HuH-7.5 (cell line): ENCODE measurements at places on chromosomes 12 and 14.
A peak's percentile ranks its signal among the peaks of the same experiment; 100 is the strongest.

GRCh38 chr14:94441130-94441529 lies 11.5 kb downstream of the SERPINA11 start:
- no peak for DNase-seq

GRCh38 chr12:11967376-11968047 lies 103.2 kb upstream of the BCL2L14 start:
- DNase-seq: no peak

DNA sequence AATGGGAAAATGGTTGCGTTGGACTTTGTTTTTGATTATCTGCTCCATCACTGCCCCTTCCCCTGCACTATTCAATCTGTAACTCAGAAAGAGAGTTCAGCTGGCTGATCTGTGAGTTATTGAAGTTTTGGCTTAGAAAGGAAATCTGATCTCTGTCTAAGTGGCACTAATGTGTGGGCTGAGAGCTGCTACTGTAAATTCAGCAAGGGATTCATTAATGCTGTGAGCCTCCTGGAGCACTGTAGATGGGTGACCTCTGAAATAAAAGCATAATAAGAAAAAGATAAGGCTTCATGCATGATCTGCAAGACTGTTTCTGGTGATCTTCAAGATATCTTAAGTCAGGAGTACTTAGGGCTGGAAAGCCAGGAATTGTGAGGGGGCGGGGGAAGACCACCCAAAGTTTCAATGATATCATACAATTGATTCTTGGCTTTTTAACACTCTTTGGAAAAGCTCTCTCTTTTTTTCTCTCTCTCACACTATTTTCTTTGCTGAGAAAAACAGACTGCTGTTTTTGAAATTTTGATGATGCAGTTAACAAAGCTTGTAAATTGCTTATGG lies 101.1 kb downstream of the C12orf75 start:
- DNase-seq: no peak

DNA sequence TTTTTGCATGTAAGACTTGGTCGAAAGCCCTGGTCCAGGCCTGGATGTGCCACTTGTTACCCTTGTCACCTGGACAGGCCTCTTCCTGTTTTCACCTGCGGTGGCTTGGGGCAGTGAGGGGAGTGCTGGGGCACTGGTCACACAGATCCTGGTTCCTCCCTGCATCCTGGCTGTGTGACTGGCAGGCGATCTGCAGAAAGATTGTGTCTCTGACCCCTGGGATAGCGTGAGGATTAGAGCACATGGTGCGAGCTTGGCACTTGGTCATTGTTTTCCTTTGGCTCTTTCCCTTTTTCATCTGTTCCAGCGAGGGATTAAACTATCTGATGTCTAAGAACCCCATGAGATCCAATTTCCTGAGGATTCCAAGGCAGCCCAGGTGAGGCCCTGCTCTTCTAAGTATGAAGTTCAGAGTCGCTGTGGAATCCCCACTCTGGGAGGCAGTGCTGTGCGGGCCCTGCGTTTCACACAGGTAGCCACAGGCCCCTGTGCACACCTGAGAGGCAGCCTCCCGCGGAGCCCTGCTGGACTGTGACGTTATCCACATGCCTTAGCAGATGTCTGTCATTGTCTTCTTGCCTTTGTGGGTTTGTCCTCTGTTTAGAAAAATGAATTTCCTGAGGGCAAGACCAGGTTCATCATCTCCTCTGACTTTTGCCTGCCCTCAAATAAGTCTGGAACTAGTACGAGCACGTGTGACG lies 288.4 kb downstream of the CACNA1C start:
- no peak for DNase-seq

DNA sequence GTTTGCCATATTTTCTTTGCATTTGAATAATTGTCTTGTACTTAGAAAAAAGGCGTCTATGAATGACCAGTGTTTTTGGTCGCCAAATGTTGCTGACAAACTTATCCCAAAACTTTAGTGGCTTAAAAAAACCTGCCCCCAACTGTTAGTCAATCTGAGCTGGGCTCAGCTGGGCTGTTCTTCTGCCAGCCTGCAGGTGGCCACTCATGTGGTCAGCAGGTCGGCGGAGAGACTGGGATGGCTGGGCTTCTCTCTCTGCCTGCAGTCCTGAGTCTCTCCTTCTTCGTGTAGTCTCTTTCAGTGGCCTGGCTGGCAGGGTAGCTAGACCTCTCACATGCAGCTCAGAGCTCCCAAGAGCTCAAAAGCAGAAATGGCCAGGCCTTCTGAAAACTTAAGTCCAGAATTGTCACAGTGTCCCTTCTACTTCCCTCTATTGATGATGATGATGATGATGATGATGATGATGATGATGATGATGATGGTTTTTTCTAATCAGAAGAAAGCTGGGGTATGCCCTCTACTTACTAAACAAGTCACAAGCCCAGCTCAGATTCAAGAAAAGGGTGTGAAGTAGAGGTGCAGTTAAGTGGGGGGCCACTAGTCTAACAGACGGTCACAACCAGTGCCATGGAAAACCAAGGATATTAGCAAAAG lies 87.9 kb downstream of the PTPN11 start:
- no peak for DNase-seq

DNA sequence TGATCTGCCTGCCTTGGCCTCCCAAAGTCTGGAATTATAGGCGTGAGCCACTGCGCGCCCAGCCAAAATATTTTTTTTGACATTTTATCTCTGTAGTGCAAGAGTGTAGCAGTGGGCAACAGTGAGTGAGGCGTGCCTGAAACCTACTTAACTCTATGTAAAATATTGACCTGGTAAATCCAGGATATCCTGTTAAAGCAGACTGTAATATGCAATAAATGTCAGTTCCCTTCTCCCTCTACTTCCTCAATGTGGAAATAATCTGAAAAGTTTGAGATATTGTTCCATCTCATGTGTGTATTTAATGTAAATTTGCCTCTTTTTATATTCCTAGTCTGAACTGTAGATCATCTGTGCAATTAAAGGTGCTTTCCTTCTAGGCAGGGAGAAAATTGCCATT lies 9.5 kb upstream of the CDK17 start:
- no peak for DNase-seq

- no peak for DNase-seq
These were observed 288.8 kb downstream of the TMEM132D start for GRCh38 chr12:129615001-129615400.

- no peak for DNase-seq
These were observed 182.9 kb downstream of the EXOC5 start for GRCh38 chr14:57085801-57086200.

- DNase-seq: no peak
These were observed 131.5 kb upstream of the RTL1 start for GRCh38 chr14:101034986-101035385.

- DNase-seq: no peak
These were observed 159.4 kb downstream of the SPTSSA start for GRCh38 chr14:34302654-34303053.

GRCh38 chr14:89724628-89724960 lies 229.9 kb downstream of the EFCAB11 start:
- no peak for DNase-seq

GRCh38 chr12:57657744-57658143 lies 24.7 kb upstream of the B4GALNT1 start:
- no peak for DNase-seq

GRCh38 chr12:42885677-42886076 lies 296.1 kb upstream of the PRICKLE1 start:
- DNase-seq: no peak

- peak; percentile 16 for DNase-seq
These were observed 55.2 kb downstream of the SLC38A4 start for GRCh38 chr12:46770501-46771183.

GRCh38 chr14:101821528-101821927 lies 60.0 kb downstream of the PPP2R5C start:
- DNase-seq: no peak

DNA sequence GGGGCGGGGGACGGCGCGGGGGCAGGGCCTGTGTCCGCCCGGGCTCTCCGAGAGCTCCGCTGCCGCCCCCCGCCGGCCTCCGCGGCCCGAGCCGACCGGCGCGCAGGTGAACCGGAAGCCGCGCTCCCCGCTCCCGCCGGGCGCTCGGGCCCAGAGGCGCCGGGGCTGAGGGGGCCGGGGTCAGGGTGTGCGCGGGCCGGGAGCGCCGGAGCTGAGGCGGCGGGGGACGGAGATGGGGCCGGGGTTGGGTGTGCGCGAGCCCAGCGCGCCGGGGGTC lies 431 bp downstream of the HIP1R start:
- DNase-seq: peak; percentile 58

GRCh38 chr12:104630230-104630670 lies 173.5 kb downstream of the CHST11 start:
- no peak for DNase-seq

DNA sequence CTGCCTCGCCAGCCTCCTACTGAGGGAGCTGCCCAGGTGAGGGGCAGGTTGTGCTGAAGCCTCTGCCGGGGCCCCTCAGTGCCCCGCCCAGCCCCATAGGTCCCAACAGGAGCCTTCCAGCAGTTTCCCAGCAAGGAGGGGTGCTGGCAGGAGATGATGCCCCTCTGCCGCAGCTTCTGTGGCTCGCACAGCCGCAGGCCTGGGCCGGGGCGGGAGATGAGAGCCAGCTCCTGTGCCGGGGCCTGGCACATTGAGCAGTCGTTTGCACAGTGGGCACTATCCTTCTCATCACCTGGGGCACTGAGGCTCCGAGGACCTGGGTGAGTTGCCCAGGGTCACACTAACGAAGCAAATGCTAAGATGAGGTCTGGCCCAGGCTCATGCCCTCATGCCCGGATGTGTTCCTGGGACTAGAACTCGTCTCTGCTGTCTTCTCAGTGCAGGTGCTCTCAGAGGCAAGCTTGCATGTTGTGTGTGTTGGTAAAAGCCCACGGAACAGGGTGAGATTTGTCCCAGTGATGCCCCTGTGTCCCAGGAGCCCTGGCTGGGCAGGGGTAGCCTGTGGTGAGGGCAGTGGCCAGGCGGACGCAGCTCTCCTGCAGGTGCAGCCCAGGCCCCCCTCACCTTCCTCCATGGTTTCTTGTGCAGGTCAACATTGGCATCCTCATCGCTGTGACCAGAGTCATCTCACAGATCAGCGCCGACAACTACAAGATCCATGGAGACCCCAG lies 177.5 kb downstream of the ADGRD1 start:
- no peak for DNase-seq

DNA sequence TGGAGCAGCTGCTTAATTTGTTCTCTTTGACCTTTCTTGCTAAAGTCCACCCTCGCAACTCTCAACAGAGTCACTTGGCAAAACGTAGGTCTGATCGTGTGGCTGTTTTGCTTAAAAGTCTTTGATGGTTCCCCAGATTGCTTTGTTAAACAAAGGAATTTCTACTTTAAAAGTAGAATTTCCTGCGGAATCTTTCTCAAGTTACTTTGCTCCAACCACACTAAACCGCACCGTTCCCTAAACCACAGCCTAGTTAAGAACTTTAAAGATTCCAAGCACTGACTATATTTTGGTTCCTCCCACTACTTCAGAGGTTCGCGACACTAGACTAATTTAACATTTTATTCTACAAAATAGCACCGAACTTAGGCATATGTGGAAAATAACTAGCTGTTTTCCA lies 114.8 kb upstream of the FGD4 start:
- no peak for DNase-seq

GRCh38 chr14:53004976-53005375 lies 54.1 kb upstream of the FERMT2 start:
- no peak for DNase-seq

DNA sequence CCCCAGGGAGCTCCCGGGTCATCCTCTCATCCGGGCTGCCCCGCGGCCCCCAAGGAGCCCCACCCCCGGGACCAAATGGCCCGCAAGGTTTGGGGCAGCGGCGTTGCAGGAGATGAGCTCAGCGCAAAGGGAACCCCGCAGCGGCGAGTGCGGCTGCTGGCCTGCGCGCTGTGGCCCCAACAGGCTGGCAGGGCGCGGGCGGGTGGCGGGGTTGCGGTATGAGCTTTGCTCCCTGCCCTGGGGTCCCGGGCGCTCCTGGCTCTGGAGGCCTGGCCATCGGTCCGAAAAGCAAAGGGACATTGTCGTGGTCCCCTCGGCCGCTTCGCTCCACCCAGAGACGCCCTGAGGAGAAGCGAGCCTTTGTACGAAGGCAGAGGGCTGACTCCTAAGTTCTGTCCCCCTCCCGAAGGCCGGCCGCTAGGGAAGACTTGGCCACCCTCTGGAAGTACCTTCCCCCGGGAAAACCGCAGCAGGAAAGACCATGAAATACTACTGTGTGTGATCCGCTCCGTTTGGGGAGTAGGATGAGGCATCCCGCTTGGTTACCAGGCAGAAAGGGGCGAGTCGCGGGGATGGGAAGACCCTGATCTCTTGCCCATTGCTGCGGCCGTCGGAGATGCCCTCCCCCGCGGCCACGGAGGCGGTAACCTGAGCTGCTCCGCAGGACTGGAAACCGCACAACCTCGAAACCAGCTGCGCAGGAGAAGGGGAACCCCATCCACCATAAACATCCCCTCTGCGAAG lies 620 bp upstream of the NID2 start:
- no peak for DNase-seq

DNA sequence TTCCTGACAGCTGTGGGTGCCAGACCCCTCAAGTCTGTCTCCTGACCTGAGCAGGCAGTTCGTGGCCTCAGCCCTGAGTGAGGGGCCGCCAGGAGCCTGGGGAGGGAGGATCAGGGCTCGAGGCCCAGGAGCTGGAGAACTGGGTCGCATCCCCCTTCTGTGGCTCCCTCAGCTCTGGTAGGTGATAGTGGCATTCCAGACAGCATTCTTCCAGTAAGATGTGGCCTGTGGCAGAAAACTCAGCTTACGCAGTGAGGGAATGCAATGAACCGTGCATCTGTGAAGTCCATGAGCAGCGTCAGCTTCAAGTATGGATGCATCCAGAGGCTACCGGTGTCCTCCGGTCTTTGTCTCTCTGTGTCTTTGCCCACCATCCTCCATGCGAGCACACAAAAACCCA lies 28.4 kb upstream of the FBRSL1 start:
- no peak for DNase-seq

DNA sequence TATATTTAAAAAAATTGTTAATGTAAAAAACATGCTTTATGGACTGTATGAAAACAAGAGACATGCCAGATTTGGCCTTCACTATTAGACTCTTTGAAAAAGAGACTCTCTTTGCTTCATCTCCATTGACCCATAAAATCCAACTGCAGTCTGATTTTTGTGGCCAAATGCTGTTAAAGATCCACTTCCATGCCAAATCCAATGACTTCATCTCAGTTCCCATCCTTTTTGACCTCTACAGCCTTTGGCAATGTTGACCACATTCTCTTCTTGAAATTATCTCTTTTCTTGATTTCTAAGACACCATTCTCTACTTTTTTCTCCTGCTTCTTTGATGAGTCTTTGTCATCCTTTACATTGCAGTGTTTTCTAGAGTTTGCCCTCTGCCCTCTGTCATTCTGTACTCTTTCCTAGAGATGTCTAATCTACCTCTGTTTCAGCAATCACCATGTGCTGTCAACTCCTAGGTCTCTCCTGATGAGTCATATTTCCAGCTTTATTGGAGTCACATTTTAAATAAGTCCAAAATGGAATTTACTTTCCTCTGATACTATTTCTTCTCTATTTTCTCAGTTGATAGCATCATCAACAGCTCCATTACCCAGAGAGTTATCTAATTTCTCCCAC lies 2.4 kb downstream of the TMPRSS12 start:
- DNase-seq: no peak

DNA sequence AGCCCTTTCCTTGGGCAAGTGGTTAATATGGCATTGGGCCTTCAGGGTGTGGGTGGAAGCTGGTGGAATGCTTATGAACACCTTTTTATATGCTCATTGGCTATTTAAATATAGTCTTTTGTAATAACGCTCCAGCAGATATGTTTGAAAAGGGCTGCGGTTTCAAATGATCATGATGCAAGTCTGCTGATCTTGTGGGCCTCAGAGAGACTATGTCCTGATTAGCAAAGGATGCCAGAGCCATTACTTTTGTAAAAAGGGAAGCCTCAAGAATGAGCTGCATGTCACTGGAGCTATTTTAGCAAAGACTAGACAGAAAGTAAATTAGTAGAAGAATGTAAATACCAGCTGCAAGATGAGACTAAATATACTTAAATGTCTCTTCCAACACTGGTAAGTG lies 200.5 kb downstream of the GXYLT1 start:
- DNase-seq: no peak
